ENCODE measurements at places on chromosomes 5 and 9.
A peak's percentile ranks its signal among the peaks of the same experiment; 100 is the strongest.

- peak; percentile 19 for DNase-seq
These were observed 4.3 kb downstream of the CACFD1 start for GRCh38 chr9:133463864-133464615.

DNA sequence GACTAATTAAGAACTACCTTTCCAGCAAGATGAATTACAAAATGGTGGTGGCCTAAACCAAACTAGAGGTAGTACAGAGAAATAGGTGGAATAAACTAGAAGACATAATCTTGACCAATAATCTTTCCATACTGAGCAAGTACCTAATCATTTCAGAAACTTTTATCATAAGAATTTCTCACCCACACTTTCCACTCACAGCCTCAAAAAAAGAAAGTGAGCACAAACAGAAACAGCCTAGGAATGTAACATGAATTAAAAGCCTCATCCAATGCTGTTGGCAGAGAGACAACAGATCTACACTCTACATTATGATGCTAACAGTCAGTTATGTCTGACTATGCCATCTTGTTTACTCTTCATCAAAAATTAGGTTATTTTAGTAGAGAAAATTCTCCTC is 1.3 kb downstream of the RNF38 start:
- DNase-seq: no peak

GRCh38 chr5:56075361-56075760 is 80.6 kb upstream of the IL6ST start:
- peak; percentile 62 for DNase-seq

GRCh38 chr9:72412483-72413040 is 47.6 kb upstream of the ZFAND5 start:
- DNase-seq: no peak

DNA sequence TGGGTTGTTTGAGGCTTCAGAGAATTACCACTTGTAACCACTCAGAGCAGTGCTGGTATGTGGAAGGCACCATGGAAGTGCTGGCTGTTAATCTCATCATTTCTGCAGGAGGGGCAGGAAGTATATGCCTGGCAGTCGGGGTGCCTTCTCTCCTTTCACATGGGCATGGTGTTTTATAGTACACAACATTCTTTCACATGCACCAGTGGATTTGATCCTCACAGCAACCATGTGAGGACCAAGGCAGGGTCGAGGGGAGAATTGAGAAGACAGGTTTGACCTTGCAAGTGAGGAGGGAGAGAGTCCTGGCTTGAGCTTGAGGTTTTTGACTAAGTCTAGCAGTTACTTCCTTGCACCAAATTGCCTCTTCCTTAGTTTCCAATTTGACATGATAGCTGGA is 38.0 kb upstream of the TRPC7 start:
- no peak for DNase-seq

- DNase-seq: no peak
These were observed 9.2 kb upstream of the SEMA6A start for GRCh38 chr5:116583862-116584222.

DNA sequence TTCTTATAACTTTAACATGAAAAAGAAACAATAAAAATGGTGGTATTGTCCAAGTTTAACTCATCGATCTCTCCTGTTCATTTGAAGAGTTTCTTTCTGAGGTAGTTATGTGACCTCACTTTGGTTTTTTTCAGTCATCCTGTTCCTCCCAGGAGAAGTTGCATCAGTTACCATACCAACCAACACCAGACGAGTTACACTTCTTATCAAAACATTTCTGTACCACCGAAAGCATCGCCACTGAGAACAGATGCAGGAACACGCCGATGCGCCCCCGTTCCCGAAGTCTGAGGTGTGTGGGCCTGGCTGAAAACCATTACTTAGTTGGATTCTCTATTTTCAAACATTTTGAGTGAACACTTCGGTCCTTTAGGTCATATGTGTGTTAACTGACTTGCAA is 96.3 kb downstream of the CD180 start:
- no peak for DNase-seq

DNA sequence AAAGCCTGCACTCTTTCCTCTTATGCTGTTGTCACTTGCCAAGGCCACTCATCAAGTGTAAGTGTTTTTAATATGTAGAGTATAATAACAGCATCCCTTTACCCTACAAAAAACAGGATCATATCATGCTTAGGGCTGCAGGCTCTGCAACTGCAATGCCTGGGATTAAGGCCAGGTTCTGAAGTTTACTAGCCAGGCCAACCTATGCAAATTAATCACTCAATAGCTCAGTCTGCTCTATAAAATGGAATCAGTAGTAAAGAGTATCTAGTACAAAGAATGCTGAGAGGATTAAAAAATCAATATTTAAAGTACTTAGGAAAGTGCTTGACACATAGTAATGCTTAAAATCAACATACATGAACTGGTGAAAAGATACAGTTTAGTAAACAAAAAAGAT is 253.3 kb downstream of the EDIL3 start:
- no peak for DNase-seq

GRCh38 chr9:112705768-112706427 is 12.0 kb downstream of the INIP start:
- DNase-seq: no peak

DNA sequence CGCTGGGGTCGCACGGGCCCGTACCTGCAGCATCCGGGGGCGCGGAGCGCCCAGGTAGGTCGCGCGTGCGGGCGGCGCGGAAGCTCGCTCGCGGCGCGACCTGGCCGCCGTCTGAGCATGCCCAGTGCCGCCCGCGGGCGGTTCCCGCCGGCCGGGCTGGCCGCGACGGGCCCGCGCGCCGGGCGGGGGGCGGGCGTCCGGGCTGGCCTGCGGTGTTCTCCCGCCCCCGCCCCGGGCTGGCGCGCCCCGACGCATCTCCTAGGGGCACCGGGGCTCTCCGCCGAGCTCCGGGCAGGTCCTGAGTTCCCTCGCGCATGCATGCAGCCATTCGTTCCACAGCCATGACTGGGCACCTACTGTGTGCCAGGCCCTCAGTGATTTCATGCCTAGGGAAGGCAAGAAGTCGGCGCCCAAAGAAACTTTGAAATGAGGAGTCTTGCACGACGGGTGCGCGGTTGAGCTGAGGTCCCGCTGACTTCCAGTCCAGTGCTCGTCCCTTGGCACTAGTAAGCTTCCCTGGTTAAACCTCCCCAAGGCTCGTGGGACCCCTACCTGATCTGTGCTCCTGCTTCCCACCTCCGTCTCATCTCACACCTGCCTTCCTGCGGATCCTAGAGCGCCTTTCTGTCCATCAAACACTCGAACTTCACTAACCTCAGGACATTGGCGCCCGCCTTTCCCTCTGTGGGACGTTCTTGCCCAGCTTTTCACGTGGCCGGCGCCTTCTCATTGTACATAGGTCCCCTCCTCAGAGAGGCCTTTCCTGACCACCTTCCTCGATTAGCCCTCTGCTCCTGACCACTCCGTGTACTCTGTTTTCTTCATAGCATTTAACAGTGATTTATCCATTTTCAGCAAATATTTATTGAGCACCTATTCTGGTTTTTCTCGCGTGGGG is at the start of gene PTPN3:
PTPN3 (minus strand) TSS at position 113 of the 898 bp plus-strand sequence. CDS start 34,873 bp downstream, outside the sequence.
- no peak for DNase-seq

DNA sequence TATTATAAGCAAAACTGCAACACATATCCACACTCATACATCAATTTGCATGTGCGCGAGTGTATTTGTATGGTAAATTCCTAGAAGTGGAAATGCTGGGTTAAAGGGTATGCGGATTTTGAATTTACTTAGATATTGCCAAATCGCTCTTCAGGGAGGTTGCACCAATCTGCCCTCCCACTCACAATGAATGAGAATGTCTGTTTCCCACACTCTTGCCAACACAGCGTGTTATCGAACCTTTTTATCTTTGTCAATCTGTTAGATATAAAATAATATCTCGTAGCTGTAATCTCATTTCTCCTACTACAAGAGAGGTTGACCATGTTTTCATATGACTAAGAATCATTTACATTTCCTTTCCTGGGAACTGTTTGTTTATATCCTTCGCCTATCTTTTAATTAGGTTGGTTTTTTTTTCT is 35.7 kb downstream of the LHX2 start:
- no peak for DNase-seq

DNA sequence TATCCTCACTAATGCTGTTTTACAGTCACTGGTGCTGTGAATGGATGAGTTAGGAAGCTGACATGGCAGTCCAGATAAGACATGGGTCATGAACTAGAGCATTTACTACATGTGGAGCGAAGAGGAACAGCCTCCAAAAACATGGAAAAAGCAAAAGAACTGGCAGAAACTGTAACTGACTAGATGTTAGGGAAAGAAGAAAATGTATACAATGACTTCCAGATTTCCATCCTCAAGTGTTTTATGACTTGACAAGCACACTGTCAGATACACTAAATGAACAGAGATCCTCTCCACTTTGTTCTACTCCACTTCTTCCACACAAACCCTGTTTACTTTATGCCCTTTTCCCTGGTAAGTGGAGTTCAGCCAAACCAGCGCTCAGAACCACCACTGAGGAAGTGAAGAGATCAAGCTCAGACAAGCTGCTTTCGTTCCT is 11.5 kb downstream of the HMGCS1 start:
- no peak for DNase-seq

DNA sequence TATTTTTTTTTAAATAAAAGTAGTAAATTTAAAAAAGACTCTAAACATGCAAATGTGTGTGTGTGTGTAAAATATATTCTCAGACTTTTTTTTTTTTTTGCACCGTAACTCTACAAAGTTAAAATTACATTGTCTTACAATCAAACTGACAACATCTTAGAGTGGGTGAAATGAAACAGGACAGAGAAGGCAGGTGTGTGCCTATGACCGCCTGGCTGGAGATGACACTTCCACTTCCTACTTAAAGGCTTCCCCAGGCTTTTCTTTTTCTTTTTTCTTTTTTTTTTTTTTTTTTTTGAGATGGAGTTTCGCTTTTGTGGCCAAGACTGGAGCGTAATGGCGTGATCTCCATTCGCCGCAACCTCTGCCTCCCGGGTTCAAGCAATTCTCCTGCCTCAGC is 2.7 kb upstream of the AK1 start:
- DNase-seq: no peak

DNA sequence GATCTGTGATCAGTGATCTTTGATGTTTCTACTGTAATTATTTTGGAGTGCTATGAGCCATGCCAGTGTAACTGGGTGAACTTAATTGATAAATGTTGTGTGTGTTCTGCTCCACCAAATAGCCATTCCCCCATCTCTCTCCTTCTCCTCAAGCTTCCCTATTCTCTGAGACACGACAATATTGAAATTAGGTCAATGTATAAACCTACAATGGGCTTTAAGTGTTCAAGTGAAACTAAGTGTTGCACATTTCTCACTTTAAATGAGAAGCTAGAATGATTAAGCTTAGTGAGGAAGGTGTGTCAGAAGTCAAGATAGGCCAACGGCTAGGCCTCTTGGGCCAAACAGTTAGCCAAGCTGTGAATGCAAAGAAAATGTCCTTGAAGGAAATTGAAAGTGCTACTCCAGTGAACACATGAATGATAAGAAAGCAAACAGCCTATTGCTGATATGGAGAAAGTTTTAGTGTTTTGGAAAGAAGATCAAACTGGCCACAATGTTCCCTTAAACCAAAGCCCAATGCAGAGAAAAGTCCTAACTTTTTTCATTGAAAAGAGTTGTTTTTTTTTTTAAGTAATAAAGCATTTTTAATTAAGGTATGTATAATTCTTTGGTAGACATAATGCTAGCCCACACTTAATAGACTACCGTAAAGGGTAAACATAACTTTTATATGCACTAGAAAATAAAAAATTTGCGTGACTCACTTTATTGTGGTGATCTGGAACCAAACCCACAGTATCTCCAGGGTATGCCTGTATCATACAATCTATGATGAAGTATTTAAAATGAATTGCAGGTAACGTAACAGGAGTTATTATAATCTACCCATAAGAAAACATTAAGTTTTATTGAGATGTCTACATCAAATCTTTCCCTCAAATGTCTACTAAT is 42.5 kb upstream of the ALDH1A1 start:
- no peak for DNase-seq

GRCh38 chr5:180394031-180394636 is 41.0 kb upstream of the GFPT2 start:
- no peak for DNase-seq
